ENCODE measurements at places on chromosomes 12 and 14.

DNA sequence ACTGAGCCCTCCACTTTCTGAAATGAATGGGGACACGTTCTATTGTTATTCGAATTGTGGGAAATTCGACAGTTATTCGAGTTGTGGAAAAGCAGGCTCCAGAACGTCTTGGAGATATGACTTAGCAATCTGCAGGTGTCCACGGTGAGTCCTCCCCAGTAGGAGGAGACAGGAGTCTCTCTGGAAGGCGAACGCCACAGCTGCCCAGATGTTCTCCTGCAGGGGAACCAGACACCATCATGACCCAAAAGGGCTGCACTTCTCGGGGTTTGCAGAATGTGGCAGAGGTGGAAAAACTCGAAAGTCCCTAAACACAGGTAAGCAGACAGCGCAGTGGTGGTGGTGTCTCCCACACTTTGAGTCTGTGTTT lies 363.6 kb upstream of the SFSWAP start:
- DNase-seq = no peak

- DNase-seq = no peak
These were observed 78.6 kb upstream of the IFNG-AS1 start for GRCh38 chr12:67910360-67911274.

DNA sequence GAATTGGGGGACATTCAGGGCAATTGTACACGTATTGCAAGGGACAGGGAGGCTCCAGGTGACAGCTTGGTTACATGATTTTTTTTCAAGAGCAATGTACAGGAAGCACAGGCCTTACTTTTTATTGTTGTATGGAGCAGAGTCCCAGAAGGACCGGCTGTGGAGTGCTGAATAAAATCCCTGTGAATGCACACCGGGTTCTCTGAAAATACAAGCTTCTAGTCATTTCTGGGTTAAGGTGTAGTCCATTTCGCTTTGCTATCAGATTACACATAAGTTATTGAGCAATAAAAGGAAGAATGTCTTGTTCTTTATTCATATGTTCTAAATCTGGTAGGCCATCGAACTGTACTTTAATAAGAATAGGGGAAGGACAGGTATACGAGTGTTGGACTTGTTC lies 52.2 kb downstream of the PDE3A start:
- DNase-seq = no peak

DNA sequence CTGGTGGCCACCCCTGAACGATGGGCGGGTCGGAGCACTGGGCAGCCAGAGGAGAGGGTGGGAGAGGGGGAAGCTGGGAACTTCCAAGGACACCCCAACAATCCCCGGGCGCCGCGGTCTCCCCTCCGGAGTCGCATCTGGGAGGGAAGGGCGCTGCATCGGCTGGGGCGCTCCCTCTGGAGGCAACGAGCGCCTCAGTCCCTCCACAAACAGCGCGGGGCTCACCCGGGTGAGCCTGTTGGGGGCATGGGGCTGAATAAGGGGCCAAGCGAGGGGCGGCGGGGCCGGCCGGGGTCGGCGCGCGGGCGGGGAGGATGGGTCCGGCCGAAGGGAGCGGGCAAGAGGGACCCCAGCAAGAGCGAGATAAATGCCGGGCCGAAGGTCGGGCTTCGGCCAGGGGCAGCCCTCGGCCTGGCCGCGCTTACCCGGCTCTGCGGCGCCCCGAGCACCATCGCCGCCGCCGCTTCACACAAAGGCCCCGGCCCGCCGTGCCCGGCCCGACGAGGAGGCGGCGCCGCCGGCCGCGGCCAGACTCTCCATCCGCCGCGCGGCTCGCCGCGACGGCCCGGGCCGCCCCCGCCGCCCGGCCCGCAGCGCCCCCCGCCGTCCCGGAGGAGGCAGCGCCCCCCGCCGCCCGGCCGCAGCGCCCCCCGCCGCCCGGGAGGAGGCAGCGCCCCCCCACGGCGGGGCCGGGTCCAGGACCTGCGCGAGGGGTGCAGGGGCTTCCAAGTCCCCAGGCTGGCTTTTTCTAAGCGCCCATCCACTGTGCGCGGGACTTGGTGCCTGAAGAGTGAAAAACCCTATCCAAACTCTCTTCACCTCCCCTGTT lies at the start of gene ZBTB39:
ZBTB39 (minus strand) TSS at position 567 of the 829 bp plus-strand sequence. CDS start 1,629 bp downstream, outside the sequence.
- DNase-seq = no peak

- no peak for DNase-seq
These were observed 51.8 kb downstream of the TRAF3 start for GRCh38 chr14:102829016-102829548.

- no peak for DNase-seq
These were observed 140.7 kb upstream of the PRICKLE1 start for GRCh38 chr12:42730291-42730690.

- no peak for DNase-seq
These were observed 332.6 kb upstream of the SFSWAP start for GRCh38 chr12:131378176-131378842.

DNA sequence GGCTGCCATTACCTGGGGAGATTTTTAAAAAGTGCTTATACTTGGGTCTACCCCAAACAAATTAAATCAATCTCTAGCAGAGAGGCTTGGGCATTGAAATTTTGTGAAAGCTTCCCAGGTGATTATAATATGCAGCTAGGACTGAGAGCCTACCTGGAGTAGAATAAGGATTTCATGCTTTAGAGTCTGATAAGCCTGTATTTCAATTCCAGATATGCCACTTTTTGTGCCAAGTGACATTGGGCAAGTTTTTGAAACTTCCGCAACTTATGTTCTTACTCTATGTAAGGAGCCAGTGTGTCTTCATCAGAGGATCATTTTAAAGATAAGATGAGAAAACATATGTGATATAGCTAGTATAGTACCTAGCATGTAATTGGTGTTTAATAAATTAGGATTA lies 159.8 kb upstream of the LRIG3 start:
- DNase-seq = no peak

- no peak for DNase-seq
These were observed 1.1 kb downstream of the ETV6 start for GRCh38 chr12:11650286-11651281.

Data from cortex of kidney (tissue), 1 donor.